Smooth muscle cell of the umbilical artery (primary cell): ENCODE measurements at places on chromosomes 16 and 17. TPM values are rescaled to one million over a fixed set of nuclear protein-coding genes. Genes with fewer than 3 reads are reported as not detected.

Gene CORO6
- total RNA-seq: 3.3 and 5.0 TPM in 2 replicates

Gene GJD3
- 0.69 TPM in 1 of 2 replicates, not detected in the other for total RNA-seq

Gene HBM
- not detected in 2 replicates for total RNA-seq

Gene GLP2R
- under 0.01 TPM in 1 of 2 replicates, not detected in the other for total RNA-seq

Gene KLHL10
- total RNA-seq: 0.28 TPM in 1 of 2 replicates, not detected in the other

Gene HSD17B1
- 0.88 and 1.5 TPM in 2 replicates for total RNA-seq

Gene KRTAP9-8
- total RNA-seq: not detected in 2 replicates

Gene KRT28
- not detected in 2 replicates for total RNA-seq

Gene PDE6G
- not detected in 2 replicates for total RNA-seq

Gene CACNB1
- total RNA-seq: 4.8 and 12.7 TPM in 2 replicates

Gene SLC5A10
- not detected in 2 replicates for total RNA-seq

Gene PLLP
- not detected in 2 replicates for total RNA-seq

Gene P3H4
- 146 and 214 TPM in 2 replicates for total RNA-seq

Gene MEFV
- 0.14 TPM in 1 of 2 replicates, not detected in the other for total RNA-seq

Gene HS3ST6
- not detected in 2 replicates for total RNA-seq

Gene GGA3
- 9.8 and 17.8 TPM in 2 replicates for total RNA-seq

Gene CARD14
- 0.09 TPM in 1 of 2 replicates, not detected in the other for total RNA-seq

Gene GOSR1
- 45.1 and 50.7 TPM in 2 replicates for total RNA-seq

Gene ITGAX
- total RNA-seq: not detected in 2 replicates
